ENCODE measurements at places on chromosomes 5 and 9.

- DNase-seq, result no peak
Observed at GRCh38 chr5:83145241-83145640, 67.9 kb downstream of the XRCC4 start.

- DNase-seq, result no peak
Observed at GRCh38 chr5:142515036-142515435, 170.9 kb downstream of the FGF1 start.

DNA sequence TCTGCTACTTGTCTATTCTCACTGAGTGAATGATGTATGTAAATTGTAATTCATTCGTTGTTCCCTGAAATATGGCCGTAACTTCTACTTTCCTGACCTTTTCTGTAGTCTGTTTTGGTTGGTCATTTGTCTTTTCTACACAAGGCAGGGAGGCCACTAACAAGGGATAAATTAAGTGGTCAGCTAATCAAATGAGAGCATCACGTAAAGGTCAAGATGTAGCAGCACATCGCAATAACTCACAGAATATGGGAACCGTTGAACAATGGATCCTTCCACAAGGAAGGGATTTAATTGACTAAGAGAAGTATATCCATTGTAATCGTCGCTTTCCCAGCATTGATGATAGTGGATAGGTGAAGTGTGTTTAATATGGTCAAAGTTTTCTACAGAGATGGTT, 171.1 kb downstream of the DMRT2 start:
- no peak for DNase-seq

DNA sequence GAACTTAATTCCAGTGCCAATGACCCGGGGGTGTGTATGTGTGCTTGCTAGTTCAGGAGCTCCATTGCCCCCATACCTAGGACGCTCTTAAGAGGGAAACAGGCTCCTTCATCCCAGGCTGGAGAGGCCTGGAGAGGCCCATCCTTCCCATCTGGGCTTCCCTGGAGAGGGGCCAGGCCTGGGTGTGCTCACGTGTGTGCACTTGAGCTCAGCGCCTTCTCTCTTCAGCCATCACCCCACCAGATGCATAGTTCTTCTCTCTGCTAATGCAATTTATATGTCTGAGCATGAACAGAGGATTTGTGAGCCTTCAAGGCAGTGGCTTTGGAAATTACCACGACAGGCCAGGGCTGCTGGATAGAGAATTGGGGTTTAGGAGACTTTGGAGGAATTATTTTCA, 48.6 kb upstream of the SHB start:
- DNase-seq, result no peak

DNA sequence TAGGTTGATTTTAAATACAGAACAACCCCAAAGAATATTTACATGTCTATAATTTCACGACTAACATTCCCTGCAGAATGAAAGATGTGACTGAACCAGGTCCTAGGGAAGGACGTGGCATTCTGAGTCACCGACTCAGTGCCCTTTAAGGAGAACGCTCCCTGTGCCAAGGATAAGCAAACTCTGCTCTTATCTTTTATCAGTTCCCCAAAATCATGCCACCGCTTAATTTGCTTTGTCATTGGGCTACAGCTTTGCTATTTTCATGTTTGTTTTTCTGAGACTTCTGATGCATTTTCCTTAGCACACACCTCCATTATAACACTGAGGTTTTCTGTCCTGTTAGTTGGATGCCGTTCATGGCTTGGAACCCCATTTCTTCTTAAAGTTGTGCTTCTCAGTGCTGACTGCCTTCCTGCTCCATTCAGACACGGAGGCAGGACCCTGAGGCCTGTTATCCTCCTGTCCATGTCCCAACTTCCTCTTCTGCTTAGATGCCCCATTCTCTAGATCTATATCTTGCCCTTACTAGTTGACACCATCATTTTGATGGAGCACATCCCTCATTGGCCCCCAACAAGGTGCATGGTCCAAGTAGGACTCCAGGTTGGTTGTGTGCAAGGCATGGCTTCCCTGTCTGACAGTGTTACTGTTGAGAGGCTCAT, 11.2 kb upstream of the SEMA4D start:
- DNase-seq, result no peak

DNA sequence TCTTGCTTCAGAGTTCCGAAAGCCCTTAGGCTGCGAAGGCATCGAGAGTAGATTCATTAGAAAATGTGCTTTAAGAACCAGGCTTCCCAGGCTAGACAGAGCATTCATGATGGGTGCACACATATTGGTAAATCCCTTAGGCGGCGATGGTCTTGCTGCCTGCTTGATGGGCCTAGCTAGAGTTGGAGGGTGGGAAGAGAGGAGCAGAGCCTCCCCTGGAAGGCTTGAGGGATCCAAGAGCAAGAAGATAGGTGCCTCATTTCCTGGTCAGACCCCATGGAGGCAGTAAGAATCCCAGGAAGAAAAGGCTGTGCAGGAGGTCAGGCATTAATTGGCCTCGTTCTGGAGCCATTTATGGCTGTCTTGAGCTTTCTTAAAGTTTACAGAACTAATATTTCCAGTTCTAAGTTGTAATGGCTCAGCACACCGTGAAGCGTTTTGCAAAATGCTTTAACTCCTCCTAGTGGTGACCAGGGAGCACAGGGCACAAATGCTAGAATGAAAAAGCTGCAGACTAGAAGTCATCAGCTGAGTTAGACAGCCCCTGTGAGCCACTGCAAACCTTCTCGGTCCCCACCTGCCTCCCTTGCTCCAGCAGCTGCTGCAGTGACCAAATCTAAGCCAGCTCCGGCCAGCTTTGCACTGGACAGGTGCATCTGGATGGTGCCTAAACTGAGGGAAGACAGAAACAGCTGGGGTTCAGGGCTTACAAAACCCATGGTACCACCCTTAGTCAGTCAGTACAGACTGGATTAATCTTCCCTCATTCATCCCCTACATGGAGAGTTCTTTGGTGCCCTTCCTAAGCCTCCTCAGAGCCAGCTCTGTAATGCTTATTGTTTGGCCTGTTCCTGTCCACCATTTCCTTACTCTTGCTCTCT, 14.7 kb downstream of the SLC45A2 start:
- DNase-seq, result peak; percentile 19

DNA sequence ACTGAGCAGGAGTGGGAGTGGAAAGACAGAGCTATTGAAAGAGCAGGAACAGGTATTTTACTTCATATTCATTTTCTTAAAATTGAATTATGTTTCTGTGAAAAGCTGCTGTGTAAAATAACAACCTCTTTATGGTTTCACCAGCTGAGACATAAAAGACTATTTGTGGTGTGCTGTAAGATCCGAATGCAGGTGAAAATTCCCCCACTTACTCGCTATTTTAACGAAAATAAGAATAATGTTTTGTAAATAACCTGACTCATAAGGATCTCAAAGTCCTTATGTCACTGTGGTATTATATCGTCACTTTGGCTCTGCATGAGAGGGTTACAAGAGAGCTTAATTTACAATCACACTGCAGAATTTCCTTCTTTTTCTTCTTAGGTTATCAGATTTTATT, 65.3 kb upstream of the NFIB start:
- no peak for DNase-seq

DNA sequence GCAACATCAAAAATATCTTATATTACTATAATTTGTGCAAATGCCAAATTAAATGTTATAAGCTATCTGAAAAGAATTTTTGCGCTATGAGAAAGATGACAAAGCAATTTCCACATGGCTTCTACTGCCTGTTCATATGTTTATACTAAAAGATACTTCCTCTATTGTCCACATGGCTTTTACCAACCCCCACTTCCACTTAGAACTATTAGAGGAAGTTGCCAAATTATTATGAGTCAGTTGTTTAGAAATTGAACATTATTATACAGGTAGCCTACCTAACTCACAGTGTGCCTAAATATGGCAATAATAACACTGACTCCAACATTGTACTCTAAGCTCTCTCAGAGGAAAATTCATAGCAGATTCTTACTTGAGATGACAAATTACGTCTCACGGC, 37.6 kb upstream of the SLC27A6 start:
- DNase-seq, result no peak

GRCh38 chr9:124814164-124814535, 37.2 kb downstream of the OLFML2A start:
- no peak for DNase-seq

- DNase-seq, result no peak
Observed at GRCh38 chr5:14097998-14098471, 45.1 kb upstream of the TRIO start.

DNA sequence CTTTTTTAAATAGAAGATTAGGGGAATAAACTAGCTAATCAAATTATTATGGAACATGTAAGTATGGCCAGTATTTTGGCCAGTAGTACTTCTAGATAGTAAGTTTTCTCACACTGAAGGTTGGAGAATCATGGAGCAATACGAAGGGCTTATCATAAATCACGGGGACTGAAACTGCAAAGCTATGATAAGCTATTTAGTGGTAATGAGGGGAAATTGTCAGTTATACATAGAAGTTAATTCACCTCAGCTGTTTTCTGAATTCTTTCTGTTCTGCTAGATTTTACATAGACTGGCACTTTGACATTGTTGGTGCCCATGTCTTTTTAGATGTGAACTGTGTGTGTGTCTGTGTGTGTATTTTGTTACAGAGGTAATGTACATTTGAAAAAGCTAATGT, 34.5 kb upstream of the FAM151B start:
- DNase-seq, result no peak

GRCh38 chr9:36903541-36904435, 130.3 kb downstream of the PAX5 start:
- DNase-seq, result no peak

DNA sequence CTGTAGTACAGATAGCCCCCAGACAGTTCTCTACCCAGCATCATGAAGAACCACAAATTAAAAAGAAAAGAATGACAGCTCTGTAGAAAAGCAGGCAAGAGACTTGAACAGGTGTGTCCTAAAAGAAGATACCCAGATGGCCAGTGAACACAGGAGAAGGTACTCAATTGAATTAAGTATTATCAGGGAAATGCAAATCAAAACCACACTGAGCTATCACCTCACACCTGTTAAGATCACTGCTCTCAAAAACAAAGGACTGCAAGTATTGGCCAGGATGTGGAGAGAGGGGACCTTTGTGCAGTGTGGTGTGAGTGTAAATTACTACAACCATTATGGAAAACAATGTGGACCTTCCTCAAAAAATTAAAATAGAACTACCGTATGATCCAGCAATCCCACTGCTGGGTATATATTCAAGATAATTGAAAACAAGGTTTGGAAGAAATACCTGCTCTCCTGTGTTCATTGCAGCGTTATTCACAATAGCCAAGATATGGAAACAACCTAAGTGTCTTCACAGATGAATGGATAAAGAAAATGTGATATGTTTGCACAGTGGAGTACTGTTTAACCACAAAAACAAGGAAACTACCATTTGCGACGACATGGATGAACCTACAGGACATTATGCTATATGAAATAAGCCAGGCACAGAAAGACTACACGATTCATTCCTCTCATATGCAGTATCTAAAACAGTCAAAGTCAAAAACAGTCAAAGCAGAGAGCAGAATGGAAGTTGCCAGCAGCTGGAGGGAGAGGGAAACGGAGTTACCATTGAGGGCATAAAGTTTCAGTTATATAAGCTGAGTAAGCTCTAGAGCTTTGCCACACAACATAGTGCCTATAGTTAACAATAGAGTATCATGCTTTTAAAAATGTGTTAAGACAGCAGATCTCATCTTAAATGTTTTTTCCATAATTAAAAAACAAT, 102.6 kb downstream of the WNK2 start:
- no peak for DNase-seq

- DNase-seq, result no peak
Observed at GRCh38 chr5:127840198-127840524, 137.0 kb downstream of the CCDC192 start.

DNA sequence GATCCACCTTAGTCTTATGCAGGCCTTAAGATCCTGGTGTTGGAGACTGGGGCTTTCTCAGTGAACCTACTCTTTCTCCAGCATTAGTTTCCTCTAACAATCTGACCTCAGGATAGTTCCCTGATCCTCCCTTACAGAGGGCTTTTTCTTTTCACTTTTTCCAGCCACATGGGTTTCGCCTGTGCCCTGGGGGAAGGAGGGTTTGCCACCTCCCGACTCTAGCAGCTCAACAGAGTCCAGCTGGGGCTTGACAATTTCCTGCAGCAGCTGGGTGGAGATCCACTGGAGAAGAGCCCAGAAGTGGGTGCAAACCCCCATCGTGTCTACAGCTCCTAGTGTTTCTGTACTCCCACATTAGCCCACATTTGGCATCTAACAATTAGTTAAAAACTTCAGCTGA, 7.6 kb upstream of the TMEM252 start:
- DNase-seq, result no peak

DNA sequence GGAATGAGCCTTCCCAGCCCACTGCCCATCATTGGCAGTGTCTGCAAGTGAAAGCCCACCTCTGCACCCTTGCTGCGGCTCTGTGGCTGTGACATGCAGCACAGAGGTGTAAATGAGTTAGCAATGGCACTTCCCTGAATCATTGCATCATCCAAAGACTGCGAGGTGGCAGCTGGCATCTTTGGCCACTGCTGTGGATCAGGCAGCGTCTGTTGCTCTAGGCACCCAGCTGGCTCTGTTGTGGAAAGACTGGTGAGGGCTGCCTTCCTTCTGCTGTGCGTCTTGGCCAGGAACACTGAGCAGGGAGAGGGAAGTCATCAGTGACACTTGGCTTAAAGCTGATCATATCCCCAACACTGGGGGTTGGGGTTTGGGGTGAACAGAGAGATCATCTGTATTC, 64.5 kb downstream of the MFAP3 start:
- DNase-seq, result no peak

DNA sequence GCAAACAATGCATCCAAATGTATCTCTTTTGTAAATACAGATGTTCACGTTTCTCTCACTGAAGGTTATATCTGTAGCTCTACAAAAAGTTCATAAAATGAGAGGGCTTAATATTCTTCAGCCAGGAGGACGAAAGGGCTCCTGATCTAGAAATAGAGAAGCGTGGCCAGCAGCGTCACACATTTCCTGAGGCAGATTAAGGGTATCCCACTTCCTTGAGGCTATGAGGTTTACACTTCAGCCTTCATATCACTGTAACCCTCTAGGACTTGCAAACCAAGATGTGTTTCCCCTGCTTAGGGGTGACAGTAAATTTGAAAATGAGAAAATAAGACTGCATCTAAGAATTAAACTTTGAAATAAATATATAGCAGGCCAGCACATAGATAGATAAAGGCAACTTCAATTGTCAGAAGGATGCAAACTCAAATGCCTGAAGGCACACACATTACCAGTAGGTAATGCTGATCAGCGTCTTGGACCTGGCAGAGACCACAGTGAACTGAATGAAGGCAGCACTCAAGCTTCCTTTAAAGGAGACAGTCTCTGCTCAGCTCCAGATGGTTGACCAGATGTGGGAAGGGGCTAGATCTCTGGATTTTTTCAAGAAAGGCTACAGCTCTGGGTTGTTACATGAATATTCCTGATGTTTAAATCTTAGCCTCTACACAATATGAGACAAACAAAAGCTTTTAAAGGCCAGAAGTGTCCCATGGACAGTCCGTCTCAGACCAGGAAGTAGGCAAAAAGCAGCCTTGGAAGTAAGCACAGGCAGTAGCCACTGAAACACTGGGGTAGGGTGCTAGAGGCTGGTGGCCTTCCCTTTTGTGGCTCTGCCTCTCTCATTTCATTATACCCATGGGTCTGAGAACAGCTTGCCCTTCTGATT, 197.7 kb downstream of the MCTP1 start:
- no peak for DNase-seq

- no peak for DNase-seq
Observed at GRCh38 chr5:68476854-68477253, 261.3 kb downstream of the PIK3R1 start.

GRCh38 chr5:4939042-4939781, 200.9 kb upstream of the ADAMTS16 start:
- no peak for DNase-seq

GRCh38 chr5:39209924-39210323, 9.4 kb downstream of the FYB1 start:
- no peak for DNase-seq

Measured in right kidney (tissue), 9 donors.